Left renal pelvis (tissue), 4 donors: ENCODE measurements at places on chromosomes 2 and 18.

- DNase-seq = no peak
Observed at GRCh38 chr2:181890271-181890670, 1.3 kb upstream of the ITPRID2 start.

GRCh38 chr2:47065771-47066380 lies 89.2 kb downstream of the STPG4 start:
- DNase-seq = no peak

- no peak for DNase-seq
Observed at GRCh38 chr2:62222674-62223073, 26.8 kb downstream of the B3GNT2 start.

GRCh38 chr2:33292981-33293595 lies 183.4 kb upstream of the RASGRP3 start:
- no peak for DNase-seq

DNA sequence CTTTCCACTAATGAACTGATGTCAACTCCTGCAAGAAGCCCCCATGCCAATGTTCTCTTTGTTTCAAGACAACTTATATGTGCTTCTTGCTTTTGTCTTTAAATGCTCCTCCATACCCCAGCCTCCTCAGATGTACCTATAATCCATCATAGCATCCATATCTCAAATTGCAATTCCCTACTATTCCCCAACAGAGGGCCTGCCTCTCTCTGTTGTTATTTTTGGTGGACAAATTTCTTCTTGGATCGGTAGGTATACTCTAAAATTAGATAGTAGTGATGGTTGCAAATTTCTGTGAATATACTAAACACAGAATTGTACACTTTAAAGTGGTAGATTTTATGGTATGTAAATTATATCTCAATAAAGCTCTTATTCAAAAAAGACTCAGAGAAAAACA lies 820.1 kb downstream of the METTL4 start:
- DNase-seq = no peak
